ENCODE measurements at places on chromosomes 3 and 15.

DNA sequence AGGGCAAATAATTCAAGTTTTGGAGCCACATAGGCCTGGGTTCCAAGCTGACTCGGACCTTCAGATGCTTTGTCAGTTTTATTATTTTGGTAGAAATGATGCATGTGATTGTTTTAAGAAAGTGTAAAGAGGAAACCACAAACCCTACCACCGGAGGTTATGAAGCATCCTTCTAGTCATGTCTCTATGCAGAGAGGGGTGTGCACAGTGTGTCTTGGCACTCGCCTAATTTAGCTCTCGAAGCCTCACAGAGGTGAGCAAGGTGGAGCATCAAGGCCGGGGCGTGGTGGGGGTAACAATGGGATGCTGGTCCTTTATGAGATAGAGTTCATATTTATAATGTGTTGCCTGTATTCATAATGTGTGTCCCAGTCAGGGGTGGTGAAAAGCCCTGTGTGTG lies 63.7 kb upstream of the SMAD6 start:
- DNase-seq = no peak

DNA sequence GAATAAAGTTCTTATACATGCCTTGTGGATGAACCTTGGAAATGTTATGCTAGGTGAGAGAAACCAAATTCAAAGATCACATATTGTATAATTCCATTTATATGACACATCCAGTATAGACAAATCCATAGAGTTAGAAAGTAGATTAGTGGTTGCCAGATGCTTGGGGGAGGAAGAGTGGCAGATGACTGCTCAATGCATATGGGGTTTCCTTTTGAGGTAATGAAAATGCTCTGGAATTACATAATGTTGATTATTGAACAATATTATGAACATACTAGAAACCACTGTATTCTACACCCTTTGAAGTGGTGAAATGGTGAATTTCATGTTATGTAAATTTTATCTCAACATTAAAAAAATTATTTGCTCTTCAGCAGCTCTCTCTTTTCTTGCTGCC lies 100.8 kb downstream of the DHX36 start:
- DNase-seq = no peak

DNA sequence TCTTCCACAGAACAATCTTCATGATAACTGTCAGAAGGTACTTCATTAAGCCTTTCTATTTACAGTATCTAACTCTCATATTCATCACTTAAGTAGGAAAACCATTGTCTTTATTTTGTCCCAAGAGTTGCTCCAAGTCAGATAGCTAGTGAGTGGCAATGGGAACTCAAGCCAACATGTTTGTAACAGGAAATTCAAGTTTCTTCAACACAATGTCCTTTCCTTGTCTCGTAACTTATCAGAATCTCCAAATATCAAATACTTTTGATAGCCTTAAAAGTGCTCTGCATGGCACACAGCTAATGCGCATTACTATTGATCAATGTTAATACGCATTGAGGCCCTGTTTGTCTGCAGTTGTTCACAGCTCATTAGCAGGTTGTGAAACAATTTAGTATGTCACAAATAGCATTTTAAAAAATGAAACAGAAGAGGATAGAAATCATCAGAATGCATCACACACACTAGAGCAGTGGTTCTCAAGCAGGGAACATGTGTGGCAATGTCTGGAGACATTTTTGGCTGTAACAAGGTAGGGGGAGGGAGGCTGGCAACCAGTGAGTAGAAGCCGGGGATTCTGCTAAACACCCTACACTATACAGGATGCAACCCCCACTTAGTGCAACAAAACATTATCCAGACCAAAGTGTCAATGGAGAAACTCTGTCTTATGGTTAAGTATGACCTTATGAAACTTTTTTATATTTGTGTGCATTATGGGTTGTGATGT lies 27.5 kb downstream of the BTLA start:
- no peak for DNase-seq

GRCh38 chr3:99633887-99634558 lies 4.4 kb upstream of the COL8A1 start:
- no peak for DNase-seq

- DNase-seq = no peak
Measured at GRCh38 chr3:99928771-99929744, 111.4 kb downstream of the CMSS1 start.

DNA sequence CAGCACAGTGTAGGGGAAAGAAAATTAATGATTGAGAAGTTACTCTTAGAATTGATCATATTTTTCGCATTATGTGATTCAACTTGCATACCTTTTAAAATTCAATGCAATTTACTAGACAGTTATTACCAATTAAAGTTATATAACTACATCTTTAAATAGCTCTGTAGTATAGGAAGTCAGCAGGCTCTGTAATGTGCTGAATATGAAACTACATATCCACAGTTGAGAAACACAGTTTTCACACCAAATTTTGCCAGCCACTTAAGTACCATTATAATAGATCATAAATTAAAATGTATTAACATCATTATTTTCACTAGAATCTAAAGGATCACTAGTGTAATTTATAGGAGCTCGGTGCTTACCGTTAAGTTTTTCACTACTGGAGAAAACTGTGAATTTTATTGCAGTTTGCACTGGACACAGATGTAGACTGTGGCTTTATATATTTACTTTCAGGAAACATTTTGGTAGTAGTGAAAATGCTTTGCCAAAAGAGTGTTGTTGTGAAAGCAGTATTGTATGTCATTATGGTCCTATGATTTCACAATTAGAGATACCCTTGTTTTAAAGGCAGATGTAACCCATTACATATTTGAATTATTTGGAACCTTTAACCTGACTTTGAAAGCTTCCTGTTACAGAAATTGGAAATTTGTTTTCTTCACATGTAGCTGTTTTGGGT lies 113.6 kb downstream of the PLCL2 start:
- DNase-seq = no peak

DNA sequence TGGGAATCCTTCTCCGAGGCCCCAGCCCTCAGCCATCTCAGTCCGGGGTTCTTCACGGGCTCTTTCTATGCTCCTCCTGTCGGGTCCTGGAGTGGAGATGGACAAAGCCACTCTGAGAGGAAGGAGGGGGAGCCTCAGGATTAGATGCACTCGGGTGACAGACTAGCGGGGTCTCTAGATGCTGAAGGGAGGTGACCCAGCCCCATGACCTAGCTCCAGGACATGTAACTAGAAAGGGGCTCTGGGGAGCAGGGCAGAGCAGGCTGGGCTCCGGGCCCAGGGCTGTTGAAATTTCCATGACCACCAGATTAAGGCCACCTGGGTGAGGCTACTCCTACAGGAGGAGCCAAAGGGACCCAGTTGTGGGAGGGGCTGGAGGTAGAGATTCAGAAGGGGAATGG lies 14.8 kb upstream of the SKIC8 start:
- no peak for DNase-seq

GRCh38 chr3:44077267-44077666 lies 164.4 kb upstream of the TOPAZ1 start:
- no peak for DNase-seq

All from HAP-1 (cell line).